Esophagus squamous epithelium (tissue), 5 donors: ENCODE measurements at places on chromosomes 5 and 9.

GRCh38 chr5:85278193-85278592 lies 893.5 kb upstream of the EDIL3 start:
- DNase-seq, result no peak

- DNase-seq, result no peak
Measured at GRCh38 chr5:132368186-132368585, 1.3 kb upstream of the SLC22A5 start.

DNA sequence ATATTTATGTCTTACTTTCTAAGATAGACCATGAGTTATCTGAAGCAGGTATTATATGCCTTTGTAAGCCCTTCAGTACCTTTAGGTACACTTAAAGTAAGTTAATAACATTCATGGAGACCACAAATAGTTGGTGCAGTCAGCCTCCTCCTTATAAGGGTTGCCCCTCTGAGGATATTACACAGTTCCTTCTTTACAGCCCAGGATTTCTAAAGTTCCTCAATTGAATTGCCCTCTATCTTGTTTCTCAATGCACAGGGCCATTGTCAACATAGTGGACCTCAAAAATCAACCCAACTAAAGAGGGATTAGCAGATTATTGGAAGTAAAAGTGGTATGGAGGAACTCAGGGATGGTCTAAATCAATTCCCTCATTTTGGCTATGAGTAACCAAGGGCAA lies 50.3 kb downstream of the HMHB1 start:
- DNase-seq, result no peak

DNA sequence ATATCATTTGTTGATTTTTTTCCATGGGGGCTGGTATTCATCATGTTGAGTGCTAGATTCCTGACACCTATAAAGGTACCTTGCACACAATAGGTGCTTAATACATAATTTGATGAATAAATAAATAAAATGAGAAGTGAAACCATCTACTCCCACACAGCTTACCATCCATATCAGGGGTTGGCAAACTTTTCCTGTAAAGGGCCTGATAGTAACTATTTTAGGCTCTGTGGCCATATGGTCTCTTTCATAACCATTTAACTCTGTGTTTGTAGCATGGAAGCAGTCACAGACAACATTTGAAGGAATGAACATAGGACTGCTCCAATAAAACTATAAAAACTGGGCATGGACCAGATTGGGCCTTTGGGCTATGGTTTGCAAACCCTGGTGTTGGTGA lies 100.3 kb downstream of the GCNT1 start:
- DNase-seq, result no peak
